ENCODE measurements at places on chromosomes 12 and 14. TPM values are rescaled to one million over a fixed set of nuclear protein-coding genes. Genes with fewer than 3 reads are reported as not detected.

- DNase-seq = no peak
Observed at GRCh38 chr14:76546426-76547221, 170.7 kb downstream of the ESRRB start.

DNA sequence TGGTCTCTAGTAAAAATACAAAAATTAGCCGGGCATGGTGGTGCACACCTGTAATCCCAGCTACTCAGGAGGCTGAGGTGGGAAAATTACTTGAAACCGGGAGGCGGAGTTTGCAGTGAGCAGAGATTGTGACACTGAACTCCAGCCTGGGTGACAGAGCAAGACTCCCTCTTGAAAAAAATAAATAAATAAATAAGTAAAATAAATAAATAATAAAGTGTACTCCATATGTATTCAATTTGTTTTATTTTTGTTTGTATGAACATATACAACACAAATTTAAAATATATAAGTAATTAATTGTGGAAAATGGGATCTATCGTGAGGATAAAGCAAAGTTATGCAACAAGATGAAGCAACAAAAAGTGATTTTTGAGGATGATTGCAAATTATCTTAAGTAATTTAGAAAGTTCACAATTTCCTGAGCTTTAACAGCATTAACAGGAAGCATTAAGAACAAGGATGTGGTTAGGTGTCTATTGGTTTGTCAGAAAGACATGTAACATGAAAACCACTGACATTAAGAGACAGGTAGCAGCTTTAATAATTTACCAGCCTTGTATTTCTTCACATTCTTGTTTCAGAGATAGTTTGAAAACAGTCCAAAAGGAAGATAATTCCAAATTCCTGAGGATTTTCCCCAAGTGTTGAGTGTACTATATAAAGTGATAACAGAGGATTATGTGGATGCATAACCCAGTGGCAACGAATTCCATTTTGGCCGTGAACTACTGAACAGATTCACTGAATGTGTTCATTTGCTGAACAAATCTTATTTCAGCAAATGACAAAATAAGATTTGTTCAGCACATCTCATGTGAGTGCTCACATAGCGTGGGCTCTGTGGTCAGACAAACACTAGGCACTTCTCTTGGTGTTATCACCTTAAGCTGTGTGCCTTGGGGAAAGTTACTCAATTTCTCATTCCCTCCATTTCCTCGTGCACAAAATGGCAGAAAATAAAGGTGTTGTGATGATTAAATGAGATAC lies 68.6 kb upstream of the RESF1 start:
- DNase-seq = no peak

- DNase-seq = no peak
Observed at GRCh38 chr12:32901553-32901952, 5.0 kb upstream of the PKP2 start.

GRCh38 chr14:29868000-29868399 lies 59.6 kb downstream of the PRKD1 start:
- DNase-seq = no peak

GRCh38 chr14:70022771-70023445 lies 143.7 kb downstream of the SMOC1 start:
- no peak for DNase-seq

GRCh38 chr12:76144245-76144549 lies 59.7 kb upstream of the NAP1L1 start:
- DNase-seq = peak; percentile 36

TAS2R31 gene
- 7.4 TPM for total RNA-seq

DHRS2 gene
- total RNA-seq = 1.0 TPM

DNA sequence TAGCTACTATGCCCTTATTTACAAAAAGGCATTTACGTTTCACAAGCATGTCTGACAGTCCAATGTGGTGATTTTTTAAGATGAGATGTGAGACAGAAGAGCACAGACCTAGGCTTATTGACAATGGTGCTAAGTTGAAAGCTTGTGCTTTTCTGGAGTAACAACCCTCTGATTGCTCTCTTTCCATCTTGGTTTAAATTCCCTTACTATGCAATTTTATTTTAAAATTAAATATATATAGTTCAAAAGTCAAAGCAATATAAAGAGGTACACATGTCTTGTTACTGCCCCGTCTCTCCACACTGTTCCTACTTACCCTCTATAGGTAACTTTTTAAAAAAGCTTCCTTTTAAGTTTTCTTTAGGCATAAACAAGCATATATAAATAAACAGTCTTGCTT lies 39.4 kb upstream of the BBS10 start:
- no peak for DNase-seq

- no peak for DNase-seq
Observed at GRCh38 chr12:57033431-57033830, 16.5 kb downstream of the MYO1A start.

SAMD4A gene
- 4.3 TPM for total RNA-seq

GRCh38 chr14:67547224-67547780 lies 14.2 kb downstream of the PLEKHH1 start:
- DNase-seq = no peak

SLCO1B1 gene
- total RNA-seq = 170 TPM

DNA sequence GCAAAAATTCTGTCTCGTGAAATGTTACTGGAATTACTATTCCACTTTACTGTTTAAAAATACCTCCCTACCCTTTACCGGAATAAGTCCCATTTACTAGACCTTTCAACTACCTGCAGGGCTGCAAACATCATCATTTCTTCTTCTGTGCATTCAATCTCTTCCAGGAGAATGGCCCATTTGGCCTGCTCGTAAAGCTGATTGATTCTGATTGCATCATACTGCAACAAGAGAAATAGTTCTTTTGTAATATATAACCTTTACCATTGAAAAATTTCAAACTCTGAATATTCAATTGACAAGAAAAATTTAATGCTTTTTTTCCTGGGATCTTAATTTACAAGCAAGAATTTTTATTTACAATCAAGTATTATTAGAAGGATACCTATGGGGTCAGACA lies 72.4 kb downstream of the FERMT2 start:
- no peak for DNase-seq

DNA sequence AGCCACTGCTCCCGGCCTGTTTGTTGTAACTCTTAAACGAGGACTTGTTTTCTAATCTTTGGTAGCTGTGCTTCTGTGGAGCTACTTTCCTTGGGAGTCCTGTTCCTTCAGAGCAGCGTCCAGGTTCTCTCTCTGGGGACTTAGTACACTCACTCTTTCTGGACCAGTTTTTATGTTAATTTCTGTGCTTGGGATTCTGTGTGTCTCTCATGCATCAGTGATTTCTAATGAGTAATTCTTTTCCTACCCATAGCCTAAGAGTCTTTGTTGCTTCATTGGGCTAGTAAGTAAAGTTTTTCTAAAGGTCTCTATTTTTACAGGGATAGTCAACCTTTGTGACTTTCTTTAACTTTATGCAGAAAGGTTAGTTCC lies 289.3 kb downstream of the FBXL14 start:
- no peak for DNase-seq

KRT83 gene
- total RNA-seq = not detected

PLEKHG7 gene
- 0.17 TPM for total RNA-seq

DNA sequence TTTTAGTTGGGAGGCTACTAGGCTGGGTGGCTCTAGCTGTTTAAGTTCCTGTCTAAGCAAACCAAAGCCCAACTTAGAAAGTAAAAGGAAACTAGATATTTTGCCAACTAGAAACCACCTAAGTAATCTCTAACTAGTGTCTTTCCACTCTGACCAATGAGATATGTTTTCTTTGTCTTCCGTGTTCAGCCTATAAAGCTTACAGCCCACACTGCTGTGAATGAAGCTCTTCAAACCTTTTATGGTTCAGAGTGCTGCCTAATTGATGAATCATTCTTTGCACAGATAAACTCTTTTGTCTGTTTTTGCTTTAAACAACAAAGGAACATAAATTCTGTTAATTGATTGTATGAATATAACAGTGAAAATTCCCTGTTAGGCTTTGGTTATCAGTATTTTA lies 66.1 kb downstream of the FUT8 start:
- no peak for DNase-seq

DNA sequence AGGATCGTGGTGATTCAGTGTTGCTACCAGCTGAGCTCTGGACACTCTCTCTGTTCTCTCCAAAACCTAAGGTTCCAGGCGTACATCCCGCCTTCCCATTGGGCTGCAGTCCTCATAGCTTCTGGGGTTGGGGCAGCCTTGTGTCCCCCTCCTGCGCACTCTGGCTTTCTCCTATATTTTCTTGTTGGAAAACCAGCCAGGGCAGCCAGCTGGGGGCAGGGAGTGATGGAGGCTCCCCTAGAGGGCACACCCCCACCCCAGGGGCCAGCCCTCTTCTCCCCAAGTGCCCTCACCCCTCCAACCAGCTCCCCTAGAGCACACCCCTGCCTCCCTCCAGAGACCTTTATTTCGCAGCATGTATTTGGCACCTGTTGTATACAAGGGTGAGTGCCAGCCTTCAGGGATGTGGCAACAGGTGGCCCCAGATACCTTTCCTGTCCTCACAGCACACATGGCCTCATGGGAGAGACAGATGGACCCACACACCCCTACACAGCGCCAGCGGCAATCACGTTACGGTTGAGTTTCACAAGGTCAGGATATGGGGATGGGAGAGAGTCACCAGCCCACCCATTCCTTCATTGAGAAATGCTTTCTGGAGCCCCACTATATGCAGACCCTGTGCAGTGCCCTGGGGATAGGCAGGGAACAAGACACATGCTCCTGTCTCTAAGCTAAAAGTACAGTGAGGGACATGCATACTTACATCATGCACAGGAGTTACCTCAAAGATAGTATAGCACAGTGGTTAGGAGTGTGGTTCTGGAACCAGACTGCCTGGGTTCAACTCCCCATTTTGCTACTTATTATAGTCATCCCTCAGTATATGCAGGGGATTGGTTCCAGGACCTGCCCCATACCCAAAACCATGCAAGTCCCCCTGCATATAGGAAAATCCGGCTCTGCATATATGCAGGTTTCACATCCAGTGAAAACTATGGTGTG lies 141.1 kb downstream of the PHETA1 start:
- no peak for DNase-seq

DNA sequence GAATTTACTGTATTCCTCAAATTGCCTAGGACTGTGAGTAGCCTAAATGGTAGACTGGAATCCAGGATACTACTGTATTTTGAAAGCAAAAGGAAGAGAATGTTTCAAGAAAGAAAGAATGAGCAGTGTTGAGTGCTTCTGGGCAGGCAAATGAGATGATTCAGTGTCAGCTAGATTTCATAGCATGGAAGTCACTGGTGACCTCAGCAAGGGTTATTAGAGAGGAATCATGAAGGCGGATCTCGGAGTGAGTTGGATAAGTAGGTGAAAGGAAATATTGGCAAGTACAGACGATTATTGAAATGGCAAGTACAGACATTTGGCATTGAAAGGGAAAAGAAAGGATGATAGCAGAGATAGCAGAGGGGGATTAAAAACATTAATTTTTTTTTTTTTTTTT lies 27.1 kb downstream of the VRK1 start:
- DNase-seq = no peak

DNA sequence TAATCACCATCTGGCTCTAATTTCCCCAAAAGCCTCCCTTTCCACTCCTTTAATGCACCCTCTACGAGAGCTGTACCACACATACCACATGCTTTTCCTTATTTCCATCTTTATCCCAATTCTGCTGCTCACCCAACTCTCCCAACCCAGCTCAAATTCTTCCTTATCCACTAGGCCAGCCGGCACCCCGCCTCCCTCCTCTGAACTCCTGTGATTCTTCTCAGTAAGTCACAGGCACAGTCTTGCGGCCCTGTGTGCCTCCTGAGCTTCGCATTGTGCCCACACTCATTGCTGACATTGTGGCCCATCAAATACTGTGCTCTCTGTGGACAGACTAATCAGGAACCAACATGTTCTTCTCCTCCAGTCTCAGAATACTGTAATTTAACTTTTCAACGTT lies 45.4 kb downstream of the APPL2 start:
- no peak for DNase-seq

GALNT16 gene
- total RNA-seq = 1.2 TPM

GRCh38 chr14:22657861-22658260 lies 13.7 kb upstream of the OR6J1 start:
- peak; percentile 5 for DNase-seq

GRCh38 chr14:21668377-21668776 lies 5.2 kb downstream of the OR4E1 start:
- DNase-seq = no peak

DNA sequence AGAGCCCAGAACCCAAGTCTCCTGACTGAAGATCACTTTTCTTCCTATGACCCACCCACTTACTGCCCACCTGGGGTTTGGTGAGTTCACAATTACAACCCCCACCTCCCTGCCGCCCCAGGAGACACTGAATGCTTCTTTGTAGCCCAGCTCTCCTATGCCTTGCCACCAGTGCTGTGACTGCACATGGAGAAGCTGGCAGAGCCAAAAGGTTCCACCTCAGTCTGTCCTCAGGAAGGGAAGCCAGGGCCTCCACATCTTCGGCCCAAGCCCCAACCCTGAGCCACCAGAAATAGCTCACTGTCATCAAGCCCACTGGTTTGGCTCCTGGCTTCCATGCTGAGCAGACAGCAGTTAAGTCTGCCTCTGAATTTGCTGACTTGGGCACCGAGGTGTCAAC lies 25.6 kb downstream of the OTUB2 start:
- peak; percentile 16 for DNase-seq

DNA sequence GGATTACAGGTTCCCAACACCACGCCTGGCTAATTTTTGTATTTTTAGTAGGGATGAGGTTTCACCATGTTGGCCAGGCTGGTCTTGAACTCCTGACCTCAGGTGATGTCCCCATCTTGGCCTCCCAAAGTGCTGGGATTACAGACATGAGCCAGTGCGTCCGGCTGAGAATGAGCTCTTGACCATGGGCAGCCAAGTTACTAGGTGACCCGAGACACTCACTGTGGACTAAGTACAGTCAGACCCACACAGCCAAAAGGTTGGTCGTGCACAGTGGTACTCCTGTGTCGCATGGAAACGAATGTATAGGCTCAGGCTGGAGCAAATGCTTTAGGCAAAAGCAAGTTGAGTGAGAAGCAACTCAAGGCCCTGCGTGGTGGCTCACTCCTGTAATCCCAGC lies 21.0 kb downstream of the DLK1 start:
- DNase-seq = no peak

DNA sequence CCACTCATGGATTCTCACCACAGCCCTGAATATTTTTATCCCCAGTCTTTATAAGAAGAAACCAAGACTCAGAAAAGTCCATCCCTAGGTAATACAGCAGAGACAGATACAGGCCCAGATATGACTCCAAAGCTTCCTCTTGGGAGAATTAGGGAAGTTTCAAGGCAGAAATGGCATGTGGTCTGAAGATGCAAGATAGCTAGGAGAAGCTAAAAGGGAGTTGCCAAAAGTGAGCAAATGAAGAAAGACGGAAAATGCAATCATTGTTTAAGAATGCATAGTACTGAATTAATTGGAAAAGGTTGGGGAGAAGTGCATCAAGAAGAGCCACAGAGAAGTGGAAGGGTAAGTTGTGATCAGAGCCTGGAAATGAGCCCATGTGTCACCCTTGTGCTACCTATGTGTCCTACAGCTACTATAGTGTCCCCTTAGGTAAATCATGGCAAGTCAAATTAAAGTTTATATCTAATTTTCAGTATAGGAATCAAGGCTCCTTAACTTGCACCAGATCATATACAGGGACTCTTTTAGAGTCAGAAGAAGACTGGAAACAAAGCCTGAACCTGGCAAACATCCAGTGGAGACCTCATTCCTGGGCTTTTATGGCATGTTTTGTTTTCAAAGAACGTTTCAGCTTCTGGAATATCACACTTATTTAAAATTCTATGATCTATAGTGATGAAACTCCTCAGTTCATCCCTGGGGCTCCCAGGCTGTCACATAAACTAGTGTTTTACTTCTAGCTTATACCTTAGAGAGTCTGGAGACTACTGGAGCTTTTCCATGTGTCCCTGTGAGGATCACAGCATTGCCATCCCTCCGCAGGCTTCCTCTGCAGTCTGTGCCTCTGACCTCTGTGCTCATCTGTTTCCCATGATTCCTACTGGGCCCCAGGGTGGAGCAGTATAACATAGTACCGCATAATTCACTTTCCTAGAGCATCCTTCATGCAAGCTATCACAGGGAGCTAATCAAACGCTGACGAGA lies 189.0 kb upstream of the CDKN3 start:
- DNase-seq = no peak

HOXC10 gene
- total RNA-seq = not detected

All from liver (tissue), 10 donors.